Mucosa of descending colon (tissue), 3 donors: ENCODE measurements at places on chromosomes 5 and 9. TPM values are rescaled to one million over a fixed set of nuclear protein-coding genes. Genes with fewer than 3 reads are reported as not detected.

The BTNL8 gene
- total RNA-seq: 63.5 TPM

The ORM2 gene
- total RNA-seq: 1.0 TPM

The PCDHGA3 gene
- 2.2 TPM for total RNA-seq

The PCDHB14 gene
- 6.1 TPM for total RNA-seq

The IL3 gene
- total RNA-seq: not detected

The NDUFS4 gene
- total RNA-seq: 96.6 TPM

The TMEM174 gene
- not detected for total RNA-seq
